ENCODE measurements at places on chromosomes 12 and 14.

DNA sequence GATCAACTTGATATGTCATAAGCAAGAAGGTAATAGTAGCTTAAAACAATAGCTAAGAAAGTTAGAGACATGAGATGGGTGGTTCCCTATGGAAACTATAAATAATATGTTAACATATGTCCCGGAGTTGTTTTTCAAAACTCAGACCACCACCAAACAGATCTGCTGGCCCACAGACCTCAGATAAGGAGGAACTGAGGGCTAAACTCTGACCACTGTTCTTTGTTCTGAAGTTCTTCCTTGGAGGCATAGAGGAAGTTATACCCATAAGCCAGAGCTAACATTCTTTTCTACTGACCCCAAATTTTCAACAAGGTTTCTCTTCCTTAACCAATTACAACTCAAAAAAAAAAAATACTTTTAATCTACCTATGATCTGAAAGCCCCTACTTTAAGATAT lies 156.1 kb upstream of the FSCB start:
- DNase-seq, result no peak

DNA sequence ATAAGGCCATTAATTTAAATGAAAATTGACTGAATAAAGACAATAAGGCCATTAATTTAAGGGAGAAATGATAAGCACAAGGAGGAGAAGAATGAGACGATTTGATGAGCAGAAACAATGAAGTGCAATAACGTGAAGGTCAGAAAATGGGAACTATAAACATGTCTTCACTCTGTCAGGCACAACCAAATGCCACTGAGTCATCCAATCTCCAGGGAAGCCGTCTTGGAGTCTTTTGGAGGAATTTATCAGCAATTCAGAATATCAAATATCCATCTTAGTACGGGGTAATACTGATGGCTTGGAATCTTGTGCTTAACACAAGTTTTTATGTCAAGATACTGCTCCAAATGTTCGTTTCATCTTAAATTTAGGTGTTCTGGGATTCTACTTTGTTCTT lies 159.9 kb downstream of the CAPZA3 start:
- DNase-seq, result no peak

DNA sequence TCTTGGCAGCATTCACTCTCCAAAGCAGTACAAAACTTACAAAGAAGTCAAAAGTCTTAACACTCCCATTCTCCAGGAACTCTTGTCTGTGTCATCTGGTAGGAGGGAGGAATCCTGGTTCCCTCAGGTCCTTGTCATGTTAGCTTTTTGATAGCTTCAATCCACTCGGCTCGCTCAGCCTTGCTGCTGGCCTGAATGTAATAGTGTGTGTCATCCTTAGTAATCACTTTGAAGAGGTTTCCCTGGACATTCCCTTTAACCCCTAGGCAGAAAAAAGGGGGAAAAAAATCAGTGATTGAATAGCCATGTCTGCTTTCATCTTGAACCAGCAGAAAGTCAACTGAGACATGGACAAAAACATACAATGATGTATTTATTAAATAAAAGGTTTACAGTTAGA lies 24.8 kb downstream of the PLEK2 start:
- DNase-seq, result peak; percentile 21

GRCh38 chr12:26460361-26460760 lies 265.0 kb downstream of the SSPN start:
- no peak for DNase-seq

DNA sequence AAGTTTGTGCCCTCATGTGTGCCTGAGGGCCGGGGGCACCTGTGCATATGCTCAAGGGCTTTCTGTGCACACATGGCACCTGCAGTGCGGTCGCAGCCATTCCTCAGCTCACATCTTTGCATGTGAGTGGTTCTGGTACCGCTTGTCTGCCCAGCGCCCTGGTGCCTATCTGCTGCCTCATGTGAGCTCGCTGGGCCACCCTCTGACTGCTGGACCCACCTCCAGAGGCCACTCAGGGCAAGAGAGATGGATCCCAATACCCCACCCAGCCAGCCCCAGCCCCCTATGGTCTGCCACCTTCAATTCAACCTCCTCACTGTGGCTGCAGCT lies 5.4 kb upstream of the AMN start:
- DNase-seq, result no peak

DNA sequence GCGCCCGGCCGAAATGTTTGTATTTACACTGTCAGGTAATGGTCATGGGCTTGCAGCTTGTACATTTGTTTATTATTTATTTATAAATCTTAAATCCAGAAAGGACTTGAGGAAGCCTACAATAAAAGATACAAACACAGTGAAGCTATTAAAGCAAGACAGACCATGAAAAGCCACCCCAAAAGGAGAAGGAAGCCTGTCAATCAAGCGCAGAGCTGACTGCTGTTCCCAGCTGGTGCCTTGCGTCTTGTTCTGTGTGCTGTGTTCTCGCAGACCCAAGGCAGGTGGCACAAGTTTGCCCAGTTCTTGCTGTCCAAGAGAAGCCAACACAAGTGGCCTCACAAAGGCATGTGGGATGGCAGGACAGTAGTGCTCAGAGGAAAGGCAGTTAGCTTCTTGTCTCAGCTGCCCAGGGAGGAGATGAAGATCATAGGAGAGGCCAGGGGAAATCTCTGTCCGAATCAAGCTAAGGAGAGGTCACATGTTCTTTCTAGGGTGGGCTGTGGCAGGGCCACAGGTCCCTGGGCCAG lies 73.2 kb downstream of the SLC25A47 start:
- no peak for DNase-seq

DNA sequence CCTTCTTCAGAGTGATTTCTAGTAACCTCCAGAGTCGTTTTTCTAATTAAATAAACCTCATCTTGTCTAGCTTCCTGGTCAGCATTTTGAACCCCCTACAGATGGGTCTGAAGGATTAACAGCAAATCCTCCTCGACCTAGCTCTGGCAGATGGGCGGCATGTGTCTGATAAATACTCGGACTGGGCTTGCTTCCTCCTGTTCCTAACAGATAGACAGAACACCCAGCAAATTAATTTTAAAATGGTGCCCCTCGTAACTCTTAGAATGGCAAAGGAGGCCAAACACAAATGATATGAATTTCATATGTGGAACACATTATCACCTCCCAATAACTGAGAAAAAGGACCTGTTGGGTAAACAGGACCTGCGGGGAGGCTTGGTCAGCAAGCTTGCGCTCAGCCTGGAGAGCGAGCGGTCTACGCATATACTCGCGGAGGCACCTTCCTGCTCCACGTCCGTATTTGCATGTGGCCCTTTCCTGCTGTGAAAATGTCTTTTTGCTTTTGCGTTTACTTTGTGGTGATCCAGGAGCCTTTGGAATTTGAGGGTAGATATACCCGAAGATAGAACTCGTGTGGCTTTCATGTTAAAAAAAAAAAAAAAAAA lies 79.6 kb downstream of the OTX2 start:
- no peak for DNase-seq

DNA sequence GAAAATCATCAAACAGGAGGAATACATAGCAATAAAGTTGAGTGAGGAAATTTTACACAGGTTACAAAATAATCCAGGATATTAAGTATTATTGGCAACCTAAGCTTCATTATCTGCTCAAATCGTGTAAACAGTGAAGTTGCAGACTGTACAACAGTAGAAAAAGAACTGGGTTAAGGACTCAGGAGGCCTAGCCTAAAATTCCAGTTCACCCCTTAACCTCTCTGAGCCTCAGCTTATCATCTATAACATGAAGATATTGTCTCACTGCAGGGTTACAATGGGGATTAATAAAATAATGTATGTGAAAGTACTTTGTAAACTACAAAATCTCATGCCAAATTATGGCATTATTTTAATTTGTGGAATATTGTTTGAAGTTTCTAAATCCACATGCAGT lies 26.0 kb downstream of the DDHD1 start:
- DNase-seq, result no peak

DNA sequence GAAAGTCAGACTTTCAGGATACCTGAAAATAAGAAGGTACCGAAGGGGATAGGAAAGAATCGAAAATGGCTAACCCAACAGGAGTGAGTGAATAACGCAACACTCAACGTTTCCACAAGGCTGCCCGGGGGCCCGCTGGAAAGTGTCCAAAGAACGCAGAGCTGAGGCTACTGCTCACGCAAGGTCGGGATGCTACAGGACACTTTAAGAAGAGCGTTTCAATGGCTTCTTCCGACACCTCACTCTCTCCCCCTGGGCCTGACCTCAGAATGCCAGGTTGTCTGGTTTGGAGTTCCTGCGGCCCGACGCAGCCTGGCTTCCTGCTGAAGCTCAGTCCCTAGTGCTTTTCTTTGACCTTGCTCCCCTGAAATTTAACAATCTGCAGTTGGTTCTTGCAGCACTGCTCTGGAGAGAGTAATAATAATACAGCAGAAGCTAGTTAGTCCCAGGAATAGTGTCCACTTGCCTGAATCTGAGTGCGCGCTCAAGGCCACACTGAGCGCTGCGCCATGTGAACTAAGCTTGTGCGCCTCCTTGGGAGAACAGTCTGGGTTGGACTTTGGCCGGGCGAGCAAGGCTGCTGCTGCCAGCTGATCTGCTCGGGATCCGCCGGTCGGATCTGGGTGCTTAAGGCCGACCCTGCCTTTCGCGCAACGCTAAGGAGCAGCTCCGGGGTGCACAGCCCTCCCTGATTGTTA lies 2.0 kb upstream of the ALX1 start:
- no peak for DNase-seq

- DNase-seq, result no peak
Measured at GRCh38 chr12:132237772-132238487, 91.5 kb downstream of the GALNT9 start.

DNA sequence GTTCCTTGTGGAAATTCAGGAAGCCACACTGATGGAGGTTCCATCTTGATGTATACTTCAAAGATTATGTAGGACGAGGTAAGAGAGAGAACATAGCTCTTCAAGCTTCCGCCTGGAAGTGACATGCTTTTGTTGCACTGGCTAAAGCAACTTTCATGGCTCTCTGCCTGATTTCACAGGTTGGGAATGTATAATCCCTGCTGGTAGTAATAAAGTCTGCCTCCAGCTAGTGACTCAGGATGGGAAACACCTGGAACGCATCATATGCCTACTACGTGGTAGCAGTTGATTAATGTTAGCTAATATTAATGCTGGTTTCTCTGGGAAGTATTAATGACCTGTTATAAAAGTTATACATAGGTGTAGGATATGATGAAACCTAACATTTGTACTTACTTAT lies 71.1 kb downstream of the PELI2 start:
- peak; percentile 22 for DNase-seq

- DNase-seq, result peak; percentile 12
Measured at GRCh38 chr14:69685218-69685616, 73.8 kb downstream of the SUSD6 start.

- DNase-seq, result no peak
Measured at GRCh38 chr14:46197856-46198255, 453.7 kb downstream of the RPL10L start.

GRCh38 chr12:56988207-56988739 lies 18.1 kb downstream of the ZBTB39 start:
- DNase-seq, result no peak

GRCh38 chr12:72264548-72265175 lies 7.5 kb upstream of the TRHDE start:
- DNase-seq, result no peak

GRCh38 chr14:75433631-75434071 lies 5.8 kb downstream of the JDP2 start:
- DNase-seq, result no peak

DNA sequence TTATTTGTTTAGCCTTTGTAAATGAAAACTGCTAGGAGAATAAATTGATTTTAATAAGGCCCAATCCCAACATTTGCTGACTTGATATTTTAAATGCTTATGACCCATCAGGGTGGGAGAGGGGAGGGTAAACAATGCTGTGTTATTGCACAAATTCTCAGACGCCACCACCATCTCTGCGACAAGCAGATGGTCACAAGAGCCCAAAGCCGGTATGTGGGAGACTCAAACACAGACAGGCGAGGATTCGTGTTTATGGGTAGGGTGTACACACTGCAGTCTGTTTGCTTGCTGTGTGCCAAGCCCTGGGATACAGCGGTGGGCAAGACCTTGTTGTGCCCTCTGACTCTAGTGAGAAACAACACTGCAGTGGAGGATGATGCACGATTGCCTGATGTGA lies 39.2 kb upstream of the PWP1 start:
- DNase-seq, result no peak

GRCh38 chr12:42325326-42325652 lies 605 bp downstream of the ZCRB1 start:
- no peak for DNase-seq

DNA sequence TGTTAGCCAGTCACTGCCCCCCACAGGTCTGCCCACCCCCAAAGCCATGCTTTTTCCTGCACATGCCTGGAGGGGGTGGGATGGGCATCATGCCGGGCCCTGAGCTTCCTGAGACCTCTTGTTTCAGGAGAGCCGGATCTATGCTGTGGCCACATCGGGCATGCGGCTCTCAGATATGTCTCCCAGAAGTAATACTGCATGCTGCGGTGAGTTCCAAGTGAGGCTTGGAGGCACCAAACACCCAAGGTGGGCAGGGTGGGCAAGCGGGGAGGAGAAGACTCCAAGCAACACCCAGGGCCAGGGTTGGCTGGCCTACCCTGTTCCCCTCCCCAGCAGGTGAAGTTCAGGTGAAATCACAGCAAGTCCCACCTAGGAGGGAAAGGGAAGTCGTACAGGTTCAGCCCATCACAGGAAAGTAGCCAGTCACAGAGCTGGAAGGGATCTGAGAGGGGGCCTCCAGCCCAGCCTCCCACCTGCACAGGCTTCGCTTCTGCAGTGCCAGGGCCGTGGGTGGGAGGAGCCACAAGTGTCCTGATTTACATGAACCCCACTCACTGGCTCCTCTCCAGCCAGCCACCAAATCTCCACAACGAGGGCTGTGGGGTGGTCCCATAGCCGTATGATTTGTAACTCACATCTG lies 30.9 kb downstream of the PIGH start:
- no peak for DNase-seq

DNA sequence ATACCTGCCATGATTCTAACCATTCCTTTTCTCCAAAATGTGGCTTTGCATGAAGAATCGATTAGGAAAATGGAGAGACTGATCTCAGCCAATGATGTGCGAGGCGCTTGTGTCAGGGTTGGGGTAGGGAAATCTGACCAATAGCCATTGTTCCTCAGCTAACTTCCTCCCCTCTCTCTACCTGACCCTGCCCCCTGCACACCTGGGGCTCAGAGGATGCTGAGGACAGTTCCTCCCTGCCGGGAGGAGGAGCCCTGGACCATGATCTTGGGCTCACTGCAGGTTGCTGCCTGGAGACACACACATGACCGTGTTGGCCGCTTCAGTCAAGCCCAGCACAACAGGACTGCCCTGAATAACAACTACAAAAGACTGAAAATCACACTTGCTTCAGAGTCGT lies 119.8 kb upstream of the SFSWAP start:
- DNase-seq, result no peak

DNA sequence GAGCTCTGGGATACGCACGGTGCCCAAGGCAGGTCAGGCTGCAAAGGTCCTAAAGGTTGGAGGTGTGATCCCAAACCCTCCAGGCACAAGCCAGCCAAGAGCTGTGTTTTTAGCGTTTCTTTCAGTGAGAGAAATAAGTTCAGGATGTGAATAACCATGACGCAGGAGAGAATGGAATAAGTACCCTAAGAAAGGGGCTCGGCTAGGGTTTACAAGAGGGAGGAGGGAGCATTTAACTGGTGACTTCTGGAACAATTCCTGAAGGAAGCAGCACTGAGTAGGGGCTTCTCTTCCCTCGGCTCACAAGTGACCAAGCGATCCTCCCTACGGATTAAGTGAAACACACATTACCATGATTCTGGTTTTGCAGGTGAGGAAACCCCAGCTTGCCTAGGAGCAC lies 29.4 kb downstream of the SSH1 start:
- no peak for DNase-seq

Data from HCEC 1CT (cell line).